ENCODE measurements at places on chromosomes 5 and 9.

DNA sequence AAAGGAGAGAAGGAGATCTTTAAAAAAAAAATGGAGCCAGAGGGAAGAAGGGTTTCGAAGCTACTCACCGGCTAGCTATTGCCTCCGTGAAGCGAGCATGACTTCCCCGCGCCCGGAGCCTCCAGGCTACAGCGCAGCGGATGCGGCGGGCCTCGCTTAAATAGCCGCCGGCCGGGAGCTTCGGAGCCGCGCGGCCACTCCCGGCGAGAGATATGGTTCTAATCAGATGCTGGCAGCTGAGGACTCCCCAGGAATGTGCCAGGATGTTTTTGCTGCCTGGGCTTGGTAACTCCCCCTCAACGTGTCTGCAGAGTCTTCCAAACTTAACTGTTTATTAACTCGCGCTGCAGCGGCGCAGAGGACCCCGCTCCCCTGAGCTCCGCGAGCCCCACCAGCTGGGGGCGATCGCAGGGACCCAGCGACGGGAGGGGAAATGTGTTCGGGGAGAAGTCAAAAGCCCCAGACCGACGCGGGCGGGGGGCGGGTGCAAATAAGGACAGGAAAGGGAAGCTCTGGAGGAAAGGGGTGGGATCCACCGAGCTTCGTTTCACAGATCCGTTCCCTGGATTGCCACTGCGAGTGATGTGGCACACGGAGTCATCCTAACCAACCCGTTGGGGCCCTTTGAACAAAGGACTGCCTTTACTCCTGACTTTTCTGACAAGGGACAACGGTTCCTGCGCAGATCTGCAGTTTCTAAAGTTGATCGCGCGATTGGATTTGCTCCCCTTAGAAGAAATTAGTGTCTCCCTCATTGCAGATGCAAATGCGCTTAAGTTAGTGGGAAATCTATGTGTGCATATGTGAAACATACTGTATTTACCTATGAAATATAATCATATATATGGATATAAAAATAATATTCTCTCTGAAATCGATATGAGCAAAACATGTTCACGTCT lies at the start of gene DAB2:
DAB2 (minus strand) TSS at position 245 of the 902 bp plus-strand sequence. CDS start 30,660 bp downstream, outside the sequence.
- DNase-seq = peak; percentile 22

DNA sequence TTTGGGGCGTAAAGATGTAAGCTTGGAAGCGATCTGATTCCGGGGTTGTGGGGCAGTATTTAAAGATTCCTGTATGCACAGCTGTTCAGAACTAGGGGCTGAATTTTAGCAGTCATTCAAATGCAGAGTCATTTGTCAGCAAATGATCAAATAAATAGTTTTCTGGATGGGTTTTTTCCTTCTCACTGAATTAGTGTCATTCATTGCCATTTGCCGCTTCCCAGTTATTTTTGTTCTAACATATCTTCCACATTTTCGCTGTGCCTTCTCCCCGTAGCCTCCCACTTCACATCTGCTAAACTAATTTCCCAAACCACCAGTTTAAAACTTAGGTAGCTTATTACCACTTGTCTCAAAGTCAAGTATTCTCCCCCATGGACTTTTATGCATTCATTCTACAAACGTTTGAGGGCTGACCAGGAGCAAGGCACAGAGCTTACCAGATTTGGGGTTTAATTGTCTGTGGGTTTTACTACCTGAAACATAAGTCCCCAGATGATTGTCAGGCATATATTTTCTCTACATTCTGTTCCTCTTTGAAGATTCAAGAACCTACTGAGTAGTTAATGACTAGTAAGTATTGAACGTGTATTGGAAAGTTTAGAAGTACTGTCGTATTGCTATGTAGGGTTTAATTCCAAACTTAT lies 41.3 kb upstream of the CKMT2 start:
- no peak for DNase-seq

- DNase-seq = no peak
Observed at GRCh38 chr5:151451626-151452520, 4.5 kb downstream of the SLC36A1 start.

- DNase-seq = no peak
Observed at GRCh38 chr5:39464088-39464487, 39.3 kb upstream of the DAB2 start.

GRCh38 chr5:173669483-173669882 lies 53.0 kb upstream of the BOD1 start:
- no peak for DNase-seq

DNA sequence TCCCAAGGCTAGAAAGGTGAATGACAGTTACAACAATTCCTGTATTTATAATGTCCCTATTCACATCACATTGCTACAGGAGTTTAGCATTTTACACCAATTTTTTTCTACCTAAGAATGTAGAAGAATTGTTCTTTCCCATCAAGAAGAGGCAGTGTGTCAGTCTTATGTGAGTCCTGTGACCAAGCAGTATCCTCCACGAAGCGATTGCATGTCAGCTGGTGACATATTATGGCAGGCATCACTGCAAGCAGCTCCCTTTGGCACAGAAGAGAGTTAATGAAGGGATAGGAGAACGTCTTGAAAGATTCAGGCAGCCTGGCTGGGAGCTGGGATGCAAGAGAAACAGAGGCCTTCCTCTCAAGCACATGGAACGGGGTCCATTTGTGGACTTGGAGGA lies 199.8 kb downstream of the SMC2 start:
- DNase-seq = no peak

GRCh38 chr5:139985290-139985689 lies 57.8 kb downstream of the NRG2 start:
- DNase-seq = no peak

GRCh38 chr5:140141241-140141640 lies 15.5 kb downstream of the IGIP start:
- no peak for DNase-seq

GRCh38 chr5:170752257-170753215 lies 31.0 kb upstream of the GABRP start:
- DNase-seq = no peak

DNA sequence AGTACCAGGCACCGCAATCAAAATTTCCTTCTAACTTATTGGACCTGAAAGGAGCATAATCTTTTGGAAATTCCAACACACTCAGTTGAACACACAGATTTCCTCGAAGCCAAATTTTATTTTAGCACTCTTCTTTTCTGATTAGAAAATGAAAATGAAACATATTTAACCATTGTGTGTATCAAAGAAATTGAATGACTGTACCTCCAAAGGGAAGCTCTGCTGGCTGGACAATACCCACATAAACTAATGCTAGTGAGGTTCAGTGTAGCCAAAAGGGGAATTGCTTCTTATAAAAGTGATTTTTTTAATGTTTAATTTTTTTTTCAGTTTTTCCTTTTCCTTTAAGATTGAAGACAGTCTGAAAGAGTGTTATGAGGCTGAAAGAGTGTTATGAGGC lies 239.6 kb upstream of the NREP start:
- DNase-seq = no peak

GRCh38 chr5:167908606-167909005 lies 382.8 kb upstream of the WWC1 start:
- DNase-seq = no peak

DNA sequence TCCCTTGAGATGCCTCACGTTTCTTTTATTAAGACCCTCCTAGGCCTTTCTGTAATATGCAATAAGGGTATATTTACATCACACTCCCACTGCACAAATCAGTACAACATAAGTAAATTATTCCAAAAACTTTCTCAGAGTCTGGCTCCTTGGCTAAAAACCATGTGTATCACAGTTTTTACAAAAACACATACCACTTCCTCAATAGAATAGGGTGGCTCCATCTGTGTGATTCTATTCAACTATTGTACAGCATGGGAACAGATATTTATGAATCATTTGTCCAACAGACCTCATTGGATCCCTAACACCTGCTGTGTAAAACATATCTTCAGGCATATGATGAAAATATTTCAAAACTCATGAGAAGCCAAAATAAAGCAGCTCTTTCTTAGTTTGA lies 502.7 kb downstream of the EFNA5 start:
- no peak for DNase-seq

GRCh38 chr5:16992444-16992843 lies 56.4 kb upstream of the MYO10 start:
- no peak for DNase-seq
